ENCODE measurements at places on chromosomes 5 and 9.

GRCh38 chr9:95000821-95001220, 274.3 kb downstream of the AOPEP start:
- no peak for DNase-seq

DNA sequence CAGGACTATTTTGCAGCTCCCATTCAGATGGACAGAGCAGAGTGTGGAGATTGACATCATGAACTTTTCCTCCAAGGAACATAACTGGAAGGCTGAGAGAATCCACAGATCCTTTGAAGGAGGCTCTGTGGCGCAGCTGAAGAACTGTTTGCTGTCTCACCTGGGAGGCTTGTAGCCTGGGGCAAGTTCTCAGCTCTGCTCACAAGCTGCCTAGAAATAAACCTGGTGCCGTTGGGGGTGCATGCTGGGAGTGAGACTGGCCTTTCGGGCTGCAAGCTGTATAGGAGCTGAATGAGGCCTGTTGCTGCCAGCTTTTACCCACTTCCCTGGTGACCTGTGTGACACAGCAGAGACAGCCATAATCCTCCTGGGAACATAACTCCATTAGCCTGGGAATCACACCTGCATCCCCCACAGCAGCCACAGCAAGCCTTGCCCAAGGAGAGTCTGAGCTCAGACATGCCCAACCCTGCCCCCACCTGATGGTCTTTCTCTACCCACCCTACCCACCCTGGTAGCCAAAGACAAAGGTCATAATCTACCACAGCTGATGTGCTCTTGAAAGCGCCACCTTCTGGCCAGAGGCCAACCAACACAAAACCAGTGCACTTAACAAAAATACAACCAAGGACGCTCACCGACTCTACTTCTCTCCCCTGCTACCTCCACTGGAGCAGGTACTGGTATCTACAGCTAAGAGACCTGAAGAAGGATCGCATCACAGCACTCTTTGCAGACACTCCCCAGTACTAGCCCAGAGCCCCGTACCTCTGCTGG, 205.1 kb upstream of the MRPS30 start:
- no peak for DNase-seq

DNA sequence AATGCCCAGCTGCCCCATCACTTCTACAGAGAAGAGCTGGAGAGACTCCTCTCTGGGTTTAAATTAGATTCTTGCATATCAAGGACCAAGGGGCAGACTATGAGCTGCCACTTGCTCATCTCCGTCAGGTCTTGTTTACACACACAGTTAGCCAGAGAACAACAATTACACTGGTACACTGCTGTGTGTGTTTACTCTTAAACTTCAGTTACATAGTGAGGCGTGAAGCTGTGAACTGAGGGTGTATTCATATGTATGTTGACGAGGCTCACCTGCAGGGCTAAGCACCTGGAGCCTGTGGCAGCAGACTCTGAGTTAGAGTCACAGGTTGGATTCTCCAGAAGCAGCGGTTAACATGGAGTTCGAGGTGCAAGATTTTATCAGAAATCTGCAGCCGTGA, 155.4 kb upstream of the ANKH start:
- DNase-seq, result no peak

- DNase-seq, result peak; percentile 87
Observed at GRCh38 chr5:136004436-136004835, 24.4 kb upstream of the TGFBI start.

GRCh38 chr5:145680767-145681166, 154.4 kb downstream of the PRELID2 start:
- DNase-seq, result no peak

DNA sequence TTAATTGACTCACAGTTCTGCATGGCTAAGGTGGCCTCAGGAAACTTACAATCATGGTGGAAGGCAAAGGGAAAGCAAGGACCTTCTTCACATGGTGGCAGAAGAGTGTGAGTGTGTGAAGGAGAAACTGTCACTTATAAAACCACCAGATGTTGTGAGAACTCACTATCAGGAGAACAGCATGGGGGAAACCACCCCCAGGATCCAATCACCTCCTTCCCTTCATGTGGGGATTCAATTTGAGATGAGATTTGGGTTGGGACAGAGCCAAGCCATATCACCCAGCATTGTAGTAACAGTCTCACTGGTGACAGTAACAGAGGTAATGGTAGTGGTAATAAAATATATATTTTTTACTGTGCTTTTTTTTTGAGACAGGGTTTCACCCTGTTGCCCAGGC, 18.1 kb downstream of the ZBTB5 start:
- DNase-seq, result no peak

- no peak for DNase-seq
Observed at GRCh38 chr5:7634837-7635236, 216.1 kb downstream of the CFAP90 start.

- peak; percentile 83 for DNase-seq
Observed at GRCh38 chr9:121271368-121272341, 3.7 kb downstream of the GSN start.

DNA sequence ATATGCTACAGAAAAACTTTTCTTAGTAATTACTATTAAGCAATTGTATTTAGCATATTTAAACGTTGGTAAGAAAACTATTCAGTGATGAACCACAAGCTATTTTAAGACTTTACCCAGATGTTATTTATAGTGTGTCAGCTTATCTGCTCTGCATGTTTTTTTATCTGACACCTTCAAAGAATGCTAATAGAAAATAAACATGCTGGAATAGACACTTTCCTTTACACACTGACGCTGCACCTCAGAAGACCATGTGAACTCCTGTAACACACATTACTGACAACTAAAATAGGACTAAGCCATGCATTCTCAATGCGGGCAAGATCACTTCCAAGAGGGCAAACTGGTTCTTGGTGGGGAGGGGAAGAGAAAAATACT, 38.3 kb downstream of the FNIP1 start:
- peak; percentile 38 for DNase-seq

GRCh38 chr9:121213136-121213806, 11.6 kb upstream of the RAB14 start:
- peak; percentile 79 for DNase-seq

DNA sequence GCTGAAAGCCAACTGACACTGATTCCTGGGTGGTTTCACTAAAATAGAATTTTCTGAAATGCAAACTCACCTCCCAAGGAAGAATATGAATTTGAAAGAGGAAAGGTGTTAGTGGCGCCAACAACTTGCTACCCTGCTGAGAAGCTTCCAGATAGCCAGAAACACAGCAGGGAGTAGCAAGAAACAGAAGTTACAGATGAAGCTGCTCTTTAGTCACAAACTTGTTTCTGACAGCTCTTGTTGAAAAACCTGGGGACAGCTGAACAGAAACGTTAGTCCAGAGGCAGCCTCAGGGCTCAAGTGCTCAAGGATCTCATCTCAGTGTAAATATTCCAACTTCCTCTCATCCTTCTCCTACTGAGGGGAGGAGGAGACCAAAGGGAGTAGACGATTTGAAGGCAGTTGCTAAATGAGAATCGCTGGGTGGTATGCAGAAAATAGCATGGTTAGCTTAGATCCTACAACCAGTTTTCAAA, 184.1 kb downstream of the PDE4D start:
- no peak for DNase-seq

DNA sequence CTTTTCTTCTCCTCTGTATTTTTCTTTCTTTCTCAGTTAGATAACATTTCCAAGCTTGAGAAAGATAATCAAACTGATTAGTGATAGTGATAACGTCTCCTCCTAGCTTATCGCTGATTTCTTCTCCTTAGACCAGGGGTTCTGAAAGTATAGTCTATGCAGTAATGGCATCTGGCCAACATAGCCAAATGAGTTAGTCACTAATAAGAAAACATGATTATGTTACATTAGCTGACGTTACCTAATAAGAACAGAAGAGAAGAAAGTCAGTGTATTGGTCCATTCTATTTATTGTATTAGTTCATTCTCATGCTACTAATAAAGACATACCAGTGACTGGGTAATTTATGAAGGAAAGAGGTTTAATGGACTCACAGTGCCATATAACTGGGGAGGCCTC, 111.2 kb downstream of the STRBP start:
- peak; percentile 85 for DNase-seq

DNA sequence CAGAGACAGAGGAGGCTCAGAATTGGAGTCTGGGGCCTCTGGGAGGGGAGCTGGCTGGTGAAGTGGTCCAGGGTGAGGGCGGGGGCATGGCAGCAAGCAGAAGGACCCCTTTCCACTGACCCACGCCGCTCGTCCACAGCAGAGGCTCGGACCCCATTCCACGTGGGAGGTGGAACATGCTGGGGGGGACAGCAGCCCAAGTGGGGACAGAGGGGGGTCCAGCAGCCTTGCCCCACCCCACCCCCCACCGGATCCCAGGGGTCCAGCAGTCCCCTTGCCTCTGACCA, 25.4 kb upstream of the NKD2 start:
- DNase-seq, result no peak

DNA sequence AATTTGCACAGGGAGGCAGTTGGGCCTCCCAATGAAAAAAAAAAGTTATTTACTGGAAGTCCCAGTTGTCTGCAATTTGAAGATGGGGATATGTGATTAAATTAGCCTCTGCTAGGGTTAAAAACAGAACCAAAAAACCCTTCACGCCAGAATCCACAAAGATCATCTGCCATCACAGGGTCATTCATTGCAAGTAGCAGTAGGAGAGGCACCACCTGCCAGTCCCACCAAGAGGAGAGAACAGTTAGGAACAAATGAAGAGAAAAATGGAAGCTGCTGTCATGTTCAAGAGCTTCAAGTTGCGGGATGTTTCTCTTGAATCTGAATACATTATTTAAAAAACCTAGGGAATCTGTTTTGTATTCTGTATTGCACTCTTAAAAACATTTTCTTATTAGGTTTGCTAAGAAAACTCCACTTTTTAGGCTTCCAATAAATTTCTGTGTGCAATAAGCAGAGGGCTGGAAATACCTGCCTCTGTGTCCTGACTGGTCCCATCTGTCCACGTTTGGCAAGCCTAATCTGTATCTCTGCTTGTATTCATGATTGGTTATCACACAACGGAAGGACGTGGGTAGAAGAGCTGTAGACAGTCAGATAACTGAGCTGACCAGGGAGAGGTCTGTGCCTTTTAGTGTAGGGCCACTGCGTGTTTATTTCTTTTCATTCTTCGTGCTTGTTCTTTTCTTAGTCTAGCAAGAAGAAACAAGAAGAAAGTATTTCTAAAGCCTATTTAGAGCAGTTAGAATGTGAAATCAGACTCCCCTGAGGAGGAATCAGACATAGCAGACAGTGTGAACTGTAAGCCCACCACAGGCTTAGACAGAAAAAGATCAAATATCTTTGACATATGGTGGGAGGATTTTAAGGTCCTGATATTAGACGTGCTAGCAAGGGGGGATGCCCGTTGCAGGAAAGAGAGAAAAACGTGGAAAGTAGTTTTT, 630.6 kb upstream of the SEMA6A start:
- DNase-seq, result no peak
